ENCODE measurements at places on chromosomes 11 and 22. TPM values are rescaled to one million over a fixed set of nuclear protein-coding genes. Genes with fewer than 3 reads are reported as not detected.
A peak's percentile ranks its signal among the peaks of the same experiment; 100 is the strongest.

DNA sequence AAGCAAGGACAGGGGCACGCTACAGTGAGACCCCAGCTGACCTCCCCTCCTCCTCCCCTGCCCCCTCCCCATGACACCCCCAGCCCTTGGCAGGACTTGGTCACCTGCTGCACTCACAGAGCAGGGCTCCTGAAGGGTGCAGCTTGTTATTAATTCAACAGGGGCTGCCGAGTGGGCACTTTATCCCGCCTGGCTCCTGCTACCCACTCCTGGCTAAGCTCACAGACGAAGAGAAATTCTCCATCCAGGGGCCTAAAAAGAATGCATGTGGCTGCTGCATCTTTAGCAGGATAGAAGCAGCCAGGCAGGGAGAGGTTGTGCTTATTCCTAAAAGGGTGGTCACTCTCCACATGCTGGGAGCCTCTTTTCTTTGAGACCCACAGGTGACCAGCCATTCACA lies 40.3 kb downstream of the GALNT18 start:
- H3K4me1 ChIP-seq, result peaks cover 18% of the 10 kb centered on the region
- no peaks in the 10 kb centered on the region for H3K36me3 ChIP-seq
- H3K4me3 ChIP-seq, result no peak overlapping the region
- peak overlapping the region; percentile 65 for H3K27ac ChIP-seq

GRCh38 chr22:37822079-37822833 lies 926 bp upstream of the GALR3 start:
- no peak overlapping the region for H3K27ac ChIP-seq
- H3K27me3 ChIP-seq, result no peaks in the 10 kb centered on the region
- H3K36me3 ChIP-seq, result no peaks in the 10 kb centered on the region
- peaks cover 13% of the 10 kb centered on the region for H3K4me1 ChIP-seq

DNA sequence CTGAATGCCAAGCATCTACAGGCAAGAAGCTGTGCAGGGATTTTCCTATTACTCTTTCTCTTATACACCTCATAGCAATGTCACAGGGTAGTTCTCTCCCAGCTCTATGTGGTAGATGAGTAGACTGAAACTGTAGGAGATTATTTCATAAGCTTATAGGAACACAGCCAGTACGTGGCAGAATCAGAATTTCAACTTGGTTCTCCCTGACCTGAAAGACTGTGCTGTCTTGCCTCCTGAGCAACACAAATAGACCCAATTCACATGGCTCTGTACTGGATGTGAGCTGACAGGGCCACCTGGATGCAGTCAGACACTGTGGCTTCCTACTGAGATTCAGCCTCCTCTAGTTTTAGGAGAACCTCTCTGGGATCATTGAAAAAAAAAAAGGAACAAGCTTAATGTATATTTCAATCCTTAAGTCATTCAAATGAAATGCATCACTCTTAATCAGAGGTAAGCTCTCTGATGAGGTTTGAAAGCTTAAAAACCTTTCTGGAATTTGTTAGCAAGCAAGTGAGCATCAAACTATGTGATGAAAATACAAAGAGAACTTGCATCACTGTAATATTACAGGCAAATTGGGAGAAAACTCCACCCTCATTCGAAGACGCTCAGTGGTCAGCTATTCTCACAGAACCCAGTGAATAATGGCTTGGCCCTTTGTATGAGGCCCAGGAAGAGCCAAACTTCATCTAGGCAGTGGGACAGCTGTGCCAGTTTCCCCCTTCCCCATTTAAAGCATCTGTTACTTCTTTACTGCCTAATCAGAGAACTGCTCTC lies 1039.3 kb downstream of the NTM start:
- no peak for DNase-seq
- H3K36me3 ChIP-seq, result no peaks in the 10 kb centered on the region
- no peaks in the 10 kb centered on the region for H3K4me1 ChIP-seq
- H3K27me3 ChIP-seq, result no peaks in the 10 kb centered on the region
- H3K27ac ChIP-seq, result no peak overlapping the region
- H3K4me3 ChIP-seq, result no peak overlapping the region

DNA sequence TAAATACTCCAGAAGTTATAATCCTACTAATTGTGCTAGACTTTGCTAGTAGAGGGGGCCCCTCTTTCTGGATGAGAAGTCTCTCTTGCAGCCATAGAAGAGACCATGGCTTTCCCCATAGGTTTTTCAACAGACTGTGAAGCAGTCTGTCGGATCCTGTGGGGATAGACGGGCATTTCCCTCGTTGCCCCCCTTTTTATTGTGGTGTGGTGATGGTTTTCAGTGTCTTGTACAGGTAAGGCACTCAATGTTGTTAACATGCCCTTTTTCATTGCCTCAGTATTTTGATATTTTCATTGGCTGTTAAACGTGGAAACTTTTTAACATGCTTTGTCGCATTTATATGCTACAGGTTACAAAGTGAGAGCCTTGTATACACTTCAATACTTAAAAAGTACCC lies 16.4 kb upstream of the GAS2L1 start:
- H3K4me1 ChIP-seq, result peaks cover 37% of the 10 kb centered on the region
- peaks cover 18% of the 10 kb centered on the region for H3K36me3 ChIP-seq
- H3K27me3 ChIP-seq, result no peaks in the 10 kb centered on the region
- no peak overlapping the region for H3K4me3 ChIP-seq

GRCh38 chr11:130396965-130397364 lies 31.4 kb downstream of the ADAMTS8 start:
- no peak overlapping the region for H3K27ac ChIP-seq
- H3K36me3 ChIP-seq, result no peaks in the 10 kb centered on the region
- H3K4me3 ChIP-seq, result no peak overlapping the region

- H3K4me3 ChIP-seq, result no peak overlapping the region
- H3K27ac ChIP-seq, result no peak overlapping the region
- H3K36me3 ChIP-seq, result no peaks in the 10 kb centered on the region
- no peaks in the 10 kb centered on the region for H3K4me1 ChIP-seq
- H3K27me3 ChIP-seq, result no peaks in the 10 kb centered on the region
Observed at GRCh38 chr11:91239359-91239758, 985.3 kb upstream of the FAT3 start.

DNA sequence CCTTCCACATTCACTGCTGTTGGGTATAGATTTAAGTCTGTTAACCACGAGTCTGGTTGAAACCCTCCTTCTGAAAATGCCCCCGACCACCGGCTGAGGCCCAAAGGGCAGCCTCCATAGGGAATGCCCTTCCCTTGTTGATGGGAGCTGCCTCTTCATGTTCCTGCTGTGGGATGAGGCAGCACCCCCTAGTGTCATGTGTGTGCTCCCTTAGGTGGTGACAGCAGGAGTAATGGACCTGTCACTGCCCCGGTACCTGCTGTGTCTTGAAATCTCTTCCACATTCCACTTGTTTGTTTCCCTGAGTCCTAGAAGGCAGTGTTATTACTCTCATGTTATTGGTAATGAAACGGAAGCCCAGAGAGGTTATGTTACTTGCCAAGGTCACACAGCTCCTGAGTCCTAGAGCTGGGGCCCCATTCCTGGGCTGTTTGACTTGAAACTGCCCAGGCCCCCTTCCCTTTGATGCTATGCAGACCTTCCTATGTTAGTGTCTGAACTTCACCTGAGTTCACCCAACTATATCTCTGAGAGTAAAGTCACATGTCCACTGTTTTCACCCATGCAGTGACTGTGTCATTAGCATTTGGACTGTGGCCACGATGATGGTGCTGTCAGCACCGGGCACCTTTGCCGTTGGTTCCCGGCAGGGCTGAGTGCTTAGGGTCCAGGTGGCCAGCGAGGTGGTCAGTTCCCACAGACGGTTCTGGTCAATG lies 234.3 kb downstream of the TBC1D22A start:
- H3K27ac ChIP-seq, result no peak overlapping the region
- no peaks in the 10 kb centered on the region for H3K4me1 ChIP-seq
- DNase-seq, result no peak
- peaks cover 18% of the 10 kb centered on the region for H3K36me3 ChIP-seq

- H3K4me1 ChIP-seq, result peaks cover 5% of the 10 kb centered on the region
- no peaks in the 10 kb centered on the region for H3K27me3 ChIP-seq
- H3K4me3 ChIP-seq, result no peak overlapping the region
- no peaks in the 10 kb centered on the region for H3K36me3 ChIP-seq
Observed at GRCh38 chr22:45014654-45015053, 4.8 kb upstream of the PHF21B start.

- no peak for DNase-seq
- H3K27me3 ChIP-seq, result no peaks in the 10 kb centered on the region
- no peak overlapping the region for H3K27ac ChIP-seq
- no peak overlapping the region for H3K4me3 ChIP-seq
- no peaks in the 10 kb centered on the region for H3K36me3 ChIP-seq
- H3K4me1 ChIP-seq, result no peaks in the 10 kb centered on the region
Observed at GRCh38 chr11:12060385-12060985, 49.9 kb upstream of the MICAL2 start.

GRCh38 chr11:73162196-73162740 lies 20.1 kb upstream of the FCHSD2 start:
- H3K27me3 ChIP-seq, result no peaks in the 10 kb centered on the region
- no peak for DNase-seq
- no peak overlapping the region for H3K4me3 ChIP-seq
- H3K4me1 ChIP-seq, result peaks cover 15% of the 10 kb centered on the region
- no peak overlapping the region for H3K27ac ChIP-seq

GRCh38 chr11:20760811-20761210 lies 91.4 kb downstream of the NELL1 start:
- H3K36me3 ChIP-seq, result no peaks in the 10 kb centered on the region
- no peak for DNase-seq
- no peaks in the 10 kb centered on the region for H3K27me3 ChIP-seq
- H3K4me1 ChIP-seq, result no peaks in the 10 kb centered on the region
- H3K4me3 ChIP-seq, result no peak overlapping the region

GRCh38 chr11:107744736-107745135 lies 32.9 kb upstream of the SLN start:
- H3K27me3 ChIP-seq, result no peaks in the 10 kb centered on the region
- no peak for DNase-seq
- H3K36me3 ChIP-seq, result no peaks in the 10 kb centered on the region
- peak overlapping the region; percentile 87 for H3K27ac ChIP-seq

DNA sequence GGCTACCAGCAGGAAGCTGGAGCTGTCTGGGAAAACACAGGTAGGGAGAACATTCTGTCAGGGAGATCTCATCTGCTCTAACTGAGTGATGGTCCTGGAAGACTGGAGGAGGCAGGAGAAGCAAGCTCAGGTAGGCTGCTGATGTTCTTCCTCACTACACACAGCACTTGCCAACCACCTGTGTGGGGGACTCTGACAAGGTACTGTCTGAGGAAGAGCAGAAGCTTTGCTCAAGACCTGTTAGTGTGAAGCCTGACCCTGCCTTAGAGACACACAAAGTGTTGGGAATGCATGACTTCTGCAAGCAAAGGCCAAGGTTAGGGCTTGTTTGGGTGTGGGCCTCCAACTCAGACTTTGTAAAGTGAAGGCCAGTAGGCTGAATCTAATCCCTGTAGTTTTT lies 46.5 kb downstream of the CHST1 start:
- no peak overlapping the region for H3K27ac ChIP-seq
- no peaks in the 10 kb centered on the region for H3K27me3 ChIP-seq
- no peak overlapping the region for H3K4me3 ChIP-seq
- H3K4me1 ChIP-seq, result no peaks in the 10 kb centered on the region

GRCh38 chr11:78228467-78228866 lies 39.7 kb downstream of the USP35 start:
- H3K27me3 ChIP-seq, result no peaks in the 10 kb centered on the region
- DNase-seq, result no peak
- no peak overlapping the region for H3K27ac ChIP-seq
- H3K4me3 ChIP-seq, result no peak overlapping the region

DNA sequence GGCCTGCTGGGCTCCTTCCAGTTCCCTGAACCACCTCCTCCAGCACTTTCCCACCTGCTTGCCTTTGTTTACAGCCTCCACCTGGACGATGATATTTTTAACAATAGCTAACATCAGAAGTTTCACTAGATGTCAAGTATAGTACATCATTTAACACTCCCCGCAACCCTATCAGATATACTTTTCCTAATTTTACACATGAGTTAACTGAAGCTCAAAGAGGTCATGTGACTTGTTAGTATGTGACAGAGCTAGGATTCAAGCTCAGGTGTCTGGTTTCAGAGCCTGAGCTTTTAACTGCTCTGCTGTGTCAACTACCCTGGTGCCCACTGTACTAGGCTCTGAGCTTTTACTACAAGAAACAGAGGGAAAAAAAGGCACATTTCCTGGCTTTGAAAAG lies 14.3 kb upstream of the HPX start:
- DNase-seq, result no peak
- no peak overlapping the region for H3K4me3 ChIP-seq
- H3K36me3 ChIP-seq, result peaks cover 88% of the 10 kb centered on the region
- H3K27me3 ChIP-seq, result no peaks in the 10 kb centered on the region
- H3K4me1 ChIP-seq, result peaks cover 11% of the 10 kb centered on the region

DNA sequence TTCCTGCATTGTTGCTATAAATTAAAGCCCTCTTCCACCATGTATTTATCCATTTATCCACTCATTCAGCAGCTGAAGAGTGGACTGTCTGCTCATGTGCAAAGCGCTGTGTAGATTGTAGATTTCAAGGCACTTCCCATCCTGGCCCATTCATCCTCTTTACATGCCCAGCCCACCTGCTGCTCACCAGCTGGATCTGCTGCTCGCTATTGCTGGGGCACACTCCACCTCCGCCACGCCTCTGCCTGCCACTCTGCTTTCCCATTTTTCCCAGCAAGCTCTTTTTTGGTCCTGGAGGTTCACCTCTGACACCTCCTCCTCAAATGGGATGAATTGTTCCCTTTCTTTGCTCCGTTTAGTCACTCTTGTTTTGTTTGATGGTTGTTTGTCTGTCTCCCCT lies 48.3 kb downstream of the CEP164 start:
- no peak overlapping the region for H3K4me3 ChIP-seq
- no peak overlapping the region for H3K27ac ChIP-seq
- no peaks in the 10 kb centered on the region for H3K27me3 ChIP-seq
- DNase-seq, result no peak
- H3K4me1 ChIP-seq, result no peaks in the 10 kb centered on the region

DNA sequence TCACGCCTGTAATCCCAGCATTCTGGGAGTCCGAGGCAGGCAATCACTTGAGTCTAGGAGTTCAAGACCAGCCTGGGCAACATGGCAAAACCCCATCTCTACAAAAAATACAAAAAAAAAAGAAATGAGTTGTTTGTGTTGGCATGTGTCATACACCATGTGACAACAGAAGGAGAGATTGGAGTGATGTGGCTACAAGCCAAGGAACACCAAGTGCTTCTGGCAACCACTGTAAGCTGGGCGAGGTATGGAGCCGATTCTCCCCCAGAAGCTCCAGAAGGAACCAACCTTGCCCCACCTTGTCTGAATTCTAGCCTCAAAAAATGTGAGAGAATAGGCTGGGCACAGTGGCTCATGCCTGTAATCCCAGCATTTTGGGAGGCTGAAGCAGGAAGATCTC lies 39.1 kb upstream of the SLC35C1 start:
- no peak overlapping the region for H3K4me3 ChIP-seq
- H3K27ac ChIP-seq, result no peak overlapping the region
- H3K4me1 ChIP-seq, result no peaks in the 10 kb centered on the region
- DNase-seq, result no peak

The LRRN4CL gene
- 4.8 TPM for total RNA-seq

The FBXO3 gene
- 36.7 TPM for total RNA-seq

The OR52B2 gene
- total RNA-seq, result not detected

The OMP gene
- not detected for total RNA-seq
